ENCODE measurements at places on chromosomes 11 and 22.

- no peak for DNase-seq
These were observed 60.6 kb downstream of the FAM83F start for GRCh38 chr22:40055143-40055883.

GRCh38 chr11:76320929-76321328, 60.0 kb downstream of the THAP12 start:
- DNase-seq: no peak

GRCh38 chr11:112826026-112826425, 135.2 kb upstream of the NCAM1 start:
- DNase-seq: no peak

DNA sequence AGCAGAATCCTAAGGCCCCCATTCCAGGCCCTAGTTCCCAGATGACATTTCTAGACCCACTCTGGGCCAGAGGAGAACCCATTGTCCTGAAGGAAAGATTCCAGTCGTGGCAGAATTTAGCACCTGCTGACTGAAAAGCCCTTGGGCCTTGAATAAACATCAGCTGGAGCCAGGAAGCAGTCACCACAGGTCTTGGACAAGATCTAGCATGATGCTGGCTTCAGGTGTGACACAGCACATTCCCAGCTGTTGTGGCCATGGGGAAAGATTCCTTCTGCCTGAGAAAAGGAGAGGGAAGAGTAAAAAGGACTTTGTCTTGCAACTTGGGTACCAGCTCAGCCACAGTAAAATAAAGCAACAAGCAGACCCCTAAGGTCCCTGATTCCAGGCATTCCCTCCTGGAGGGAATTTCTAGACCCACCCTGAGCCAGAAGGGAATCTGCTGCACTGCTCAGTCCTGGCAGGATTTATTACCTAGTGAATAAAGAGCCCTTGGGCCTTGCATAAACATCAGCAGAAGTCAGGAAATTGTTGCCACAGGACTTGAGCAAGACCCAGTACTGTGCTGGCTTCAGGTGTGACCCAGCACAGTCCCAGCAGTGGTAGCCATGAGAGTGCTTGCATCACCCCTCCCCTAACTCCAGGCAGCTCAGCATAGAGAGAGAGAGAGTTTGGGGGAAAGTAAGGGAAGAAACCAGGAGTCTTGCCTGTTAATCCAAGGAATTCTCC, 42.5 kb upstream of the PAMR1 start:
- no peak for DNase-seq

- no peak for DNase-seq
These were observed 277.4 kb upstream of the SESN3 start for GRCh38 chr11:95508219-95508890.

DNA sequence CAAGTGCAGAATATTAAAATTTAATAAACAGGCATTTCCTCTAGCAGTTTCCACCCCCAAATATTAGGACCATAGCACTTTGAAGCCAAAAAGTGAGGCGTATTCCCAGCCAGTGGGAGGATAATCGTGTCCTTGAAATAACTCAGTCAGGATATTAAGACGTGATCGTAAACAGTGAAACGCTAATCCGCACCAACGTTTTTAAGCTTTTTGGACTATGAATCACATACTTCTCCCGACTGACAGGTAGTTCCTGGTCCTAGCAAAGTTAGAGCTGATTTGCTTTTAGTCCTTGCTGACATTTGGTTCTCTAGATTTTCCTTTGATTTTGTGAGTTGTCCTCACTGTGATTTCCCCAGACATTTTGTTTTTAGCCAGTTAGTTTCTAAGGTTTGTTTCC, 197.1 kb upstream of the ARHGAP20 start:
- no peak for DNase-seq

GRCh38 chr11:34026432-34026831, 25.1 kb upstream of the CAPRIN1 start:
- no peak for DNase-seq

GRCh38 chr11:33885338-33886005, 6.4 kb downstream of the LMO2 start:
- no peak for DNase-seq

DNA sequence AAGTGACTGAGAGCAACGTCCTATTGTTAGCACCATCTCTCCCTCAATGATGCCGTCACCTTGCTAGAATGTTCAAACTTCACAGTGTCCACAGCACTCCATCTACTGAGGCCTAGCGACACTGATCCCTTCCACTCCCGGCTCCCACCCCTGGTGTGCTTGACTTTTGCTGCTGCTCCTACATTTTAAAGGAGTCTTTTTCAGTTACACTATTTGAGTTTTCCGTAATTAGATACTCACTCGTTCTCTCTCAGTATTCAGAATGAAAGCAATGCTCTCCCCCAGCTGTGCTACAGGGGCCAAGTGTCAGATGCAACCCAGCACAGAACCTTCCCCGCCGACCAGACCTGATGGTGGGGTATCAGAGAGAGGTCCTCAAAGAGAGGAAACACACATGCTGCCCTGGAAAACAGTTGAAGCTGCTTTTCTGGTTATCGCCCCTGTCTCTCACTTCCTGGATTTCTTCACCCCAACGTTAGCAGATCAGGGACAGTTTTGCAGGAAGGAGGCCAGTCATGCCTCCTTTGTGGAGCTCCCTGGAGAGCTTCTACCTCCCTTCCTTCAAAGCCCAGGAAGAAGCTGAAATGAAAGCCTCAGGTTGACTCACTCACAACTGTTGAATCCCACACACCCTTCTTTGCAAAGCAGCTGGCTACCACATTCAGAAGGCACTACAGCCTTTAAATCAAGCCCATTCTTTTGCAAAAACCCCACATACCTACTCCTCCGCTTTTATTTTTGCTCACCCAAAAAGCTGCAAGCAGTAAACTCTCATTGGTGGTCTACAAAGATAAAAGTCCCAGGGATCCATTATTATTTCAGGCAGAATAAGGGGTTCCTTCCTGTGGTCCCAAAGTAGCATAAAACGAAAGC, 23.5 kb downstream of the LARGE1 start:
- DNase-seq: no peak

GRCh38 chr11:60392361-60392760, 3.9 kb upstream of the MS4A14 start:
- DNase-seq: no peak

DNA sequence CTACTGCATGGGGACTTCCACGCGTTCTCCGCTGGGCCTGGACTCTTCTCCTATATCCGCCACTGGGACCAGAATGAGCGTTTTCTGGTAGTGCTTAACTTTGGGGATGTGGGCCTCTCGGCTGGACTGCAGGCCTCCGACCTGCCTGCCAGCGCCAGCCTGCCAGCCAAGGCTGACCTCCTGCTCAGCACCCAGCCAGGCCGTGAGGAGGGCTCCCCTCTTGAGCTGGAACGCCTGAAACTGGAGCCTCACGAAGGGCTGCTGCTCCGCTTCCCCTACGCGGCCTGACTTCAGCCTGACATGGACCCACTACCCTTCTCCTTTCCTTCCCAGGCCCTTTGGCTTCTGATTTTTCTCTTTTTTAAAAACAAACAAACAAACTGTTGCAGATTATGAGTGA, 7.7 kb downstream of the SLC3A2 start:
- DNase-seq: no peak

- no peak for DNase-seq
These were observed 11.2 kb downstream of the NLRP14 start for GRCh38 chr11:7031471-7031871.

DNA sequence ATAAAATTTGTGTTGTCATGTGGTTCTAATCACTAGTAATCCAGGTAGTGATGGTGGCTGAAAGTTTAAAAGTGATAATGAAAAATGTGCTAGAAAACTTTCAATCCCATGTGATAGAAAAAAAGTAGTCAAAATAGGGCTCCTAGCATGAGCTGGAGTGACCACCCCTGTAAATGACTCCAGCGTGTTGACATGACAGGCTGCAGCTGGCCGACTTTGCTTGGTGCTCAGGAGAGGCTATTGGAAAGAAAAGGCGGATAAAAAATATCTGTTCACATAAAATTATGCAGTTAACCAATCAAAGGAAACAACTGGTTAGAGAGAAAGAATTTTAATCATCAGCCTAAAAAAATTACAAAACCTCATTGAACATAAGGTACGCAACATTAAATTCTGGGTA, 16.9 kb upstream of the MTCH2 start:
- DNase-seq: no peak

DNA sequence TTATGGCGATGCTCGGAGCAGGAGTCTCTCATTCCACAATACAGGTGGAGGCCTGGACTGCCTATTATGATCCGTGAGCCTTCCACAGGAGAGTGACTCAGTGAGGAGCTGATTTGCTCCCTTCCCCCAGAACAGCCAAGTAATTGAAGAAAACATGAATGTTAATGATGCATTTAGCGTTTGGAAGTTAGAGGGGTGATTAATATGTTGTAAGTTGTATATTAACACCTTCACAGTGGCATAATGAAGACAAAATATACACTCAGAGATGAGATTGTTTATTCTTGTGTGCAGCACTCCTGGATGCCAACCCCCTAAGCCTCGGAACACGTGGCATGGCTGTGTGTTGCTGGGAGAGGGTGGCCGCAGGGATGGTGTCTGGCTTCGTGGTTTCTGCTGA, 98.6 kb downstream of the GRIK4 start:
- no peak for DNase-seq

All from activated effector memory CD4-positive, alpha-beta T cell treated with Interleukin-2 at 50 U/mL for 16 hours (primary cell).